ENCODE measurements at places on chromosomes 3 and 15. TPM values are rescaled to one million over a fixed set of nuclear protein-coding genes. Genes with fewer than 3 reads are reported as not detected.

GRCh38 chr15:99965376-99965775 is 232.1 kb upstream of the LYSMD4 start:
- no peak overlapping the region for H3K27ac ChIP-seq
- DNase-seq = no peak

DNA sequence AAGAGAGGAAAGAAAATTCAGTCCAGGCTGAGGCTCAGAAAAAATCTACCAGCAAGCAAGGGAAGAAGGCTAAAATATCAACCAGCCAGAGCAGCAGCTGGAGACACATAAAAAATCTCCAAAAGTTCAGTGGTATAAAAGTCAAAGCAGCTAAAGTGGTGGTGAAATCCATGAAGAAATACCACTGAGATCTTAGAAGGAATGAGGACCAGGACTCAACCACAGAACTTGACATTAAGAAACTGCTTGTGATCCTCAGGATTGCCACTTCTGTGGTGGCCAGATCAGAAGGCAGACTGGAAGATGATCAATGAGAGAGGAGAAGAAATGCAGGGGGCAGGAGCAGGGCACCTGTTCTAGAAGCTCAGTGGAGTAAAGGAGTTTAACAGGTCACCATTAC is 22.5 kb downstream of the CNTN3 start:
- no peak overlapping the region for H3K27ac ChIP-seq
- no peak overlapping the region for H3K4me3 ChIP-seq
- DNase-seq = no peak
- H3K27me3 ChIP-seq = no peaks in the 10 kb centered on the region

DNA sequence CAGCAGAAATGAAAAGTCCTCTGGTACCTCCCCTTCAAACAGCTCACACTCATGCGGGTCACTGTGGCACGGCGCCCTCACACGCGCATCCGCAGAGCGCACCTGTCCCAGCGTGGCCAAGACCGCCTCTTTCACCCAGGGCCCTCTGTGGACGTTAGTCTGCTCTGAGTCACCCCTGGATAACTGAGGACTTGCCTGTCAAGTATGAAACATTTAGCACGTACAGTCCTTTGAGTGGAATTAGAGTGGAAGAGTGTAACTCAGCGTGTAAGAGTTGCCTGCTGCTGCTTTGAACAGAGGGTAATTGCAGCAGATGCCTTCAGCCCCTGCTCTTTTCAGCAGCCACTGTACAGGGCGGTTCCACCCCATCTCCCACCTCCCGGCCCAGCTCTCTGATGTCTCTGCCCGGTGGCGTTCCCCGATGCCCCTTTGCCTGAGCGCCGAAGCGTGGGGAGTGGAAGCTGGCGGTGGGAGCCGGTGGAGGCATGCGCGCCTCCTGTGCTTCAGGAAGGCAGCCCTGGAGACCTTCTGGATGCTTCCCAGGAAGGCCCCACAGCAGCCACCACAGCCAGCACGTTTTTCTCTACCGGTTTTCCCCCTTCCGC is 23.0 kb downstream of the CPN2 start:
- H3K4me1 ChIP-seq = no peaks in the 10 kb centered on the region
- no peaks in the 10 kb centered on the region for H3K36me3 ChIP-seq
- peaks cover 13% of the 10 kb centered on the region for H3K27me3 ChIP-seq
- H3K27ac ChIP-seq = no peak overlapping the region

GRCh38 chr15:75823860-75824613 is 19.2 kb upstream of the UBE2Q2 start:
- DNase-seq = peak; percentile 92
- no peak overlapping the region for H3K27ac ChIP-seq
- peaks cover 15% of the 10 kb centered on the region for H3K4me1 ChIP-seq
- H3K27me3 ChIP-seq = no peaks in the 10 kb centered on the region
- H3K36me3 ChIP-seq = no peaks in the 10 kb centered on the region
- no peak overlapping the region for H3K4me3 ChIP-seq

DNA sequence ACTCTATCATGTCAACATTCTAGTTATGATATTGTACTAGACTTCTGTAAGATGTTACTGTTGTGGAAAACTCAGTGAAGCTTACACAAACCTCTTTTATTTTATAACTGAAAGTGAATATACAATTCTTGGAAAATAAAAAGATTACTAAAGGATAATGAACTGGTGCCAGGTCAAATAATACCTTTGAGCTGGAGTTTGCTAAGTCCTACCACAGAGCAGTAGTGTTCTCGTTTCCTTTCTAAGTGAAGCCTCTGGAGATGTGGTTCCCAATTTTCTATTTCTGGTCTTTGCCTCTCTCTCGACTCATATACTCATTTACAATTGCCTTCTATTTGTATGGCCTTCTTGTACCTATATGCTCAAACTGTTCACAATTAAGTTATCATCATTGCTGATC is 942.9 kb downstream of the SQOR start:
- H3K4me3 ChIP-seq = no peak overlapping the region
- H3K36me3 ChIP-seq = no peaks in the 10 kb centered on the region
- no peak for DNase-seq
- H3K4me1 ChIP-seq = no peaks in the 10 kb centered on the region
- H3K27ac ChIP-seq = no peak overlapping the region
- no peaks in the 10 kb centered on the region for H3K27me3 ChIP-seq

GRCh38 chr3:173109143-173109542 is 31.9 kb downstream of the SPATA16 start:
- H3K4me3 ChIP-seq = no peak overlapping the region
- no peak overlapping the region for H3K27ac ChIP-seq
- H3K27me3 ChIP-seq = no peaks in the 10 kb centered on the region
- peaks cover 2% of the 10 kb centered on the region for H3K36me3 ChIP-seq
- H3K4me1 ChIP-seq = peaks cover 11% of the 10 kb centered on the region

DNA sequence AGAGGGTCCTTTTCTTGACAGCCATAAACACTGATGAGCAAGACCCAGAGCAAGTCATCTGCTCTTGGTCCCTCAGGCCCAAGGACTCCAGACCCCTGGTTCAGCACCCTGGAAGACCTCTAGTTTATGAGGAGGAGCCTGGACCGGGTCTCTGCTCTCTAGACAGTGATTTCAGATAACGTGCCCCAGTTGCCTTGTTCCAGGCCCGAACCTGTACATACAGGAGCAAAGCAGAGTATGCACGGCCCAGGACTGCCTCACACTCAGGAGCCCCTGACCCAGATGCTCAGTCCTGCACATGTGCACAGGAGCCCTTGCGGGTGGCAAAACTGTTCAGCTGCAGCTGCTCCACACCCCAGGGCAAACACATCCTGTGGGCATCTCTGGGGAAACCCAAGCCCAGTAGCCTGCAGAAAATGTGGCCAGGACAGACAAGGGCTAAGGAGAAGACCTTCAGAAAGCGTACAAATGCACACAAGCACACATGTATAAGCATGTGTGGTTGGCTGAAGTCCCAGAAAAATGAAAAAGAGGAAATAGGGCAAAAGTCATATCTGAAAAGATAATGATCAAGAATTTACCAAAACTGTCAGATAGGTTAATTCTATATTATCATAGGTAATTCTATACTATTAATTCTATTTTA is 59.9 kb upstream of the CORO2B start:
- peaks cover 22% of the 10 kb centered on the region for H3K4me1 ChIP-seq
- no peaks in the 10 kb centered on the region for H3K36me3 ChIP-seq
- no peak for DNase-seq
- H3K4me3 ChIP-seq = no peak overlapping the region
- no peaks in the 10 kb centered on the region for H3K27me3 ChIP-seq

DNA sequence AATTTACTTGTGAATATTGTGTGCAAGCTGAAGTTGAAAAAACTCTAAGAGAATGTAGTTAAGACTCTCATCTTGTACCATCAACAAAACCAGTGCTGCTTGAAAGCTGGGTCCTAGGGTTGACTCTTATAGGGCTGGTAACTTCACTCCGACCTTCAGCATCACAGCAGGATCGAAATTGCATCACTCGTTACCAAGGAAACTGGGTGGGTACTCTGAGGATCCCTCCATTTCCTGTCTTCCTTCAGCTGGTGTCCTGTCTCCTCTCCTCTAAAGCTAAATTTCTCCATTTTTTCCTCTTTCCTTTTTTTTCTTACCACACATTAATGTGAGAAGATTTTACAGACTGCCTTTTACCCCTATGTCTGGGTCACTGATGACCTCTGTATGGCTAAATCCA is 3.0 kb upstream of the APH1B start:
- 0 out of 2 replicates have a peak, but pooled peaks cover 5% of the 10 kb centered on the region for H3K27me3 ChIP-seq
- peak; percentile 84 for DNase-seq
- no peaks in the 10 kb centered on the region for H3K36me3 ChIP-seq
- no peak overlapping the region for H3K27ac ChIP-seq

- H3K27ac ChIP-seq = no peak overlapping the region
- no peak for DNase-seq
- no peak overlapping the region for H3K4me3 ChIP-seq
- H3K4me1 ChIP-seq = peaks cover 15% of the 10 kb centered on the region
- H3K36me3 ChIP-seq = no peaks in the 10 kb centered on the region
These were observed 62.0 kb downstream of the KLHL6 start for GRCh38 chr3:183493296-183494045.

GRCh38 chr3:160184655-160185054 is 40.6 kb upstream of the C3orf80 start:
- H3K4me1 ChIP-seq = no peaks in the 10 kb centered on the region
- no peaks in the 10 kb centered on the region for H3K27me3 ChIP-seq
- DNase-seq = no peak
- no peak overlapping the region for H3K4me3 ChIP-seq

NMNAT3 gene
- 9.2 TPM for total RNA-seq

SLCO3A1 gene
- total RNA-seq = 9.4 TPM

THRB gene
- total RNA-seq = 8.0 TPM

LRTM1 gene
- not detected for total RNA-seq

CATSPER2 gene
- 4.4 TPM for total RNA-seq

GP9 gene
- total RNA-seq = not detected

ATP10A gene
- total RNA-seq = 0.97 TPM

FURIN gene
- 15.7 TPM for total RNA-seq

C3orf20 gene
- not detected for total RNA-seq
